ENCODE measurements at places on chromosomes 4 and X. TPM values are rescaled to one million over a fixed set of nuclear protein-coding genes. Genes with fewer than 3 reads are reported as not detected.

- no peak for DNase-seq
Observed at GRCh38 chr4:147059064-147059731, 113.5 kb upstream of the TTC29 start.

- peak; percentile 66 for DNase-seq
Observed at GRCh38 chr4:24488399-24489164, 95.8 kb downstream of the DHX15 start.

DNA sequence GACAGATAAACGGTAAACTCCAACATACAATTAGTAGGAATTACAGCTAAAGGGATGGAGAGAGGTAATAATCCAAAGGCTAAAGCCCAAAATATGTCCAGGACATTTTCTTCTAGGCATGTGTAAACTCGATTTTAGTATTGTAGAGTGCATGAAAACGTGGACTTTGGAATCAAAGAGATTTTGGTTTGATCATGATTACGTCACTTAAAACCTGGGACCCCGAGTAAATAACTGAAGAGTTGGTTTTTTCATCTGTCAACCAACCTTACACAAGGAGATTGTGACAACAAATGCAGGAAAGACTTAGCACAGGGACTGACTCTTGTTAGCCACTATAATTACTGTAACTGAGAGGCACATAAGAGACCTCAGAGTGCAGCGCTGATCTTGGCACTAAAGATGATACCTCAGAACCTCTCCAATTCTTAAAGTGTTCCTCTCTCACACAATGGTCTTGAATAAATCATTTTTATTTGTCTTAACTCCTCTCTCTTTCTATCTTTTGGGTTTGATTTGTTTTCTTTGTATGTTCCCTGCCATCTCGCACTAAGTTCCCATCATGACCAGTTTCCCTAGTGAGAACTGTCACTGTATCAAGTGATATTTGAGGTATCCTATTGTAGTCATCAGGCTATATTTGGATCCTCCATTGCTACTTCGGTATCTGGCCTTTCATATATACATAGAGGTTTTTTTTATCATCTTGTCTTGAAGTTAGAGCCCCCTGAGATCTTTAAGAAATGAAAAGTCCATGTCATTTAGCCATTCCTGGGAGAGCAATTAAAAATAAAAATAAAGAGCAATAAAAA is 32.2 kb upstream of the MSL3 start:
- peak; percentile 20 for DNase-seq

- peak; percentile 81 for DNase-seq
Observed at GRCh38 chr4:139243448-139244365, 36.3 kb downstream of the MGARP start.

GRCh38 chrX:57902633-57903032 is 7.6 kb downstream of the ZXDA start:
- DNase-seq: no peak

- DNase-seq: no peak
Observed at GRCh38 chr4:5689065-5689464, 19.3 kb downstream of the EVC2 start.

- DNase-seq: no peak
Observed at GRCh38 chr4:244471-244870, 60.8 kb downstream of the ZNF732 start.

GRCh38 chr4:20193141-20193936 is 58.4 kb upstream of the SLIT2 start:
- DNase-seq: no peak

DNA sequence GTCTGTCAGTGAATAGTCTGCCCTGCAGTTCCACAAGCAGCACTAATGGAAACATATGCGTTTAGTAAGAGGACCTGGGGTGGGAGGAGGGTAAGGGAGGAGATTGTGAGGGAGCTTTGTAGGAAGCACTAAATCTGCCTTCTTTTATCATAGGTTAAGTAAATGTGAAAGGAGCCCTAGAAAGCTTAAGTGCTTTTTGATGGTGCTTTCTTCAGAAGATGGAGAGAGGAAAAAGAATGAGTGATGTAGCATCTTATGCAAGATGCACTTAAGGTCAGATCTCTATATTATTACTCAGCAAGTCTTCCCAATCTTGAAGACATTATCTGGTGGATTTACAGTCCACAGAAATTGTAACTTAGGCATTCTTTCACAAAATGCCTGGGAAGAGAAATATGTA is 322.7 kb downstream of the PDHA2 start:
- no peak for DNase-seq

GRCh38 chr4:114021451-114021850 is 42.0 kb upstream of the ARSJ start:
- DNase-seq: no peak

GUCY1A1 gene
- not detected for total RNA-seq

HTN3 gene
- not detected for total RNA-seq

OTOP1 gene
- not detected for total RNA-seq

ARSJ gene
- 12.8 TPM for total RNA-seq

EIF2S3 gene
- 161 TPM for total RNA-seq

LONRF3 gene
- 1.8 TPM for total RNA-seq

Data from myocyte (in vitro differentiated cells).